CD14-positive monocyte (primary cell): ENCODE measurements at places on chromosomes 16 and 17.

DNA sequence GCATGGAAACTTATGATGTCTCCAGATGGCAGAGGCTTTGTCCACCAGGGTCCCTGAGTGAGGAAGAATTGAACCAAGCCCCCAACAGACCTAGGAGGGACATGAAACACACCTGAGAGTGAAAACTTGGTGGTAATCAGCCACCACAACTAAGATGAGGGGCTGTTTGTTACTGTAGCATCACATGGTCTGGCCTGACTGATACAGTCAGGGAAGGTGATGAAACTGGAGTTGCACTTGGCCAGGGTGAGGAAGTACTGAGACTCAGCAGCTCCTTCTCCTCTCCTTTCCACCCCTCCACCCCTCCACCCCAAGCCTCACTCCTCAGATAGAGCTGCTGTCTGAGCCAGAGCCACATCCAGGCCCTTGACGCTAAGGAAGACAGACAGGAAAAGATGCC lies 37.2 kb downstream of the C16orf82 start:
- no peak for DNase-seq

DNA sequence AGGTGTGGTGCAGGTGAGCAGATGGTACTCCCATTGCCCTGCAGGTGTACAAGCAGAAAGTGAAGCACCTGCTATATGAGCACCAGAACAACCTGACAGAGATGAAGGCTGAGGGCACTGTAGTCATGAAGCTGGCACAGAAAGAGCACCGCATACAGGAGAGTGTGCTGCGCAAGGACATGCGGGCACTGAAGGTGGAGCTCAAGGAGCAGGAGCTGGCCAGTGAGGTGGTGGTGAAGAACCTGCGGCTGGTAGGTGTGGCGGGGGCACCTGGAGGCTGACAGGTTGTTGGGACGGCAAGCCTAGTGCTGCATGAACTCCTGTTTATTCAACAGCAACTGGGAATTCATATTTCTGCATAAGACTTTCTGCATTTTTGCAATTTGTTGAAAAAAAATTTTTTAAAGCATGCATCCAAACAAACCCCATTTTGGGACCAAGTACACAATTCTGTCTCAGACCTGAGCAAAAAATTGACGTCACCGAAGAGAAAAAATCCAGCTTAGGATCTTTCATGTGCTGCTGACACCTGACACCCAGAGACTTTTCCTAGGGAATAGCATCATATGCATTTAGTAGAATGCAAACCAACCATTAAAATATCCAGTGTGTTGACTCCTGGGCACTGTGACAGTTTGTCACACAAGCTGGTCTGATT lies 13.5 kb upstream of the DBNDD1 start:
- DNase-seq: no peak

- no peak for DNase-seq
Observed at GRCh38 chr16:72749091-72749490, 298.8 kb downstream of the ZFHX3 start.

DNA sequence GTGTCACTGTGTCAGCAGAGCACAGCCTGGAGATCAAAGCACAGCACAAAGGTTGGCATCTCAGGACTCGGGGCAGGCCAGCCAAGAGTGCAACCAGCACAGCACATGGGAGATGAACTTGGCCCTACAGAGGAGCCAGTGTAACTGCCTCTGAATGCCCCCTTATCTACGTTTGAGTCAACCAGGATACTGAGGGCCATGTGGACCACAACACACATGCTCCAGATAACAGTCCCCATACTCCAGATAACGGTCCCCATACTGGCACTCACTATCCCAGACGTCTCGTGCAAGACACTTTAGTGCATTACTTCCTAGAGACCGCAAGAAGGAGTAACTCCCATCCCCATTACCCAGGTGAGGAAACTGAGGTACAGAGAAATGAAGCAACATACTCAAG lies 88.2 kb downstream of the XYLT1 start:
- no peak for DNase-seq

- no peak for DNase-seq
Observed at GRCh38 chr17:39581759-39582085, 26.0 kb downstream of the NEUROD2 start.

- no peak for DNase-seq
Observed at GRCh38 chr17:41654678-41655607, 30.6 kb upstream of the KRT17 start.

DNA sequence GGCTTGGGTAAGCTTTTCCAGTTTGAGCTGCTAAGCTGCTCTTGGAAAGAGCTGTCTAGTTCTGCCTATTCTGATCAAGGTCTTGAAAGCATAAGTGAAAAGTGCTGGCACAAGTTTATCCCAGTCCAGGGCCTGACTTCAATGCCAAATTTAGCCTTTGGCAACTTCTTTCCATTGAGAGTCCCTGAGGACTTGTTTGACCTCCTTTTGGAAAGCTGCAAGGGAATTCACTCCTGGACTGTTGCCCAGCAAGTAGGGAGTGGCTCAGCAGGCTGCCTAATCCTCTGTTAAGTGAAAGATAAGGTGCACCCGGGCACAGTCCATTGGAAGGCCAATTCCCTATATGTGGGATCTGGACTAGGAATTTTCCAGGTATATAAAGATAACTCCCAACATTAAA lies 16.0 kb upstream of the TANC2 start:
- no peak for DNase-seq

DNA sequence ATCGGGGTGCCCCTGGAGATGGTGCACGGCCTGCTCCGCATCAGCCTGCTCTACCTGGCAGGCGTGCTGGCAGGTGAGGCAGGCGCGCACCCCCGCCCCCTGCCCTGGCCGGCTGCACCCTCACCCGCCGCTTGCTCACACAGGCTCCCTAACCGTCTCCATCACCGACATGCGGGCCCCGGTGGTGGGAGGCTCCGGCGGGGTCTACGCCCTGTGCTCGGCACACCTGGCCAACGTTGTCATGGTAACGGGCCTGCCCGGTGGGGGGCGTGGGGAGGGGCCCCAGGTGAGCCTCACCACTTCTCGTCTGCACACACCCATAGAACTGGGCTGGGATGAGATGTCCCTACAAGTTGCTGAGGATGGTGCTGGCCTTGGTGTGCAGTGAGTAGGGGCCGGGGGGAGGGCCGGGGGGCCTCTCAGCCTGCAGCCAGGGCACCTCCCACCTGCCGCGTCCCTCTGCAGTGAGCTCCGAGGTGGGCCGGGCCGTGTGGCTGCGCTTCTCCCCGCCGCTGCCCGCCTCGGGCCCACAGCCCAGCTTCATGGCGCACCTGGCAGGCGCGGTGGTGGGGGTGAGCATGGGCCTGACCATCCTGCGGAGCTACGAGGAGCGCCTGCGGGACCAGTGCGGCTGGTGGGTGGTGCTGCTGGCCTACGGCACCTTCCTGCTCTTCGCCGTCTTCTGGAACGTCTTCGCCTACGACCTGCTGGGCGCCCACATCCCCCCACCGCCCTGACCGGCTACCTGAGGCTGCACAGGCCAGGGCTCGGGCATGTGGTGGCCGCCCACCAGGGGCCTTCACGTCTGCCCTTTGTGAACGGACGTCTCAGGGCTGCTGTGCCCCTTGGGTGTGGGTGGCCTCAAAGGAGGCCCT lies 2.1 kb downstream of the RHBDL1 start:
- no peak for DNase-seq
